ENCODE measurements at places on chromosomes 5 and 9.
A peak's percentile ranks its signal among the peaks of the same experiment; 100 is the strongest.

- no peak for DNase-seq
Observed at GRCh38 chr9:120781236-120781635, 12.0 kb downstream of the FBXW2 start.

DNA sequence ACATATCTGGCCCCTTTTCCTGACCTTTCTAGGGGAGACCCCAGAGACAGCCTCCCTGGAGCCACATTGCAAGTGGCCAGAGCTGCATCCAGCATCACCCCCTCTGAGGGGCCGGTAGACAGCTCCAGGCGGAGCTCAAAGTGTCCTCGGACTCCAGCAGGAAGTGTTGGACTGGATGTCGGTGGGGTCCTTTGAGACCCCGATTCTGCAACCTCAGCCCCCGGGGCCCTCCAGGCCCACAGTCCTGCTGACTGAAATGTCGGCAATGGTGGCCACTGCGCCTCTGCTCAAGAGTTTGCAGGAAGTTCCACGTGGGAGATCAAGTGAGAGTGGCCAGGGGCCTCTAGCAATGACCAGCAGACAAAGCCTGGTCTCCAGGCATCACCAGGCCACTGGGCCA lies 115.9 kb upstream of the FOXD4L5 start:
- no peak for DNase-seq

GRCh38 chr5:99033014-99033900 lies 104.5 kb upstream of the CHD1 start:
- DNase-seq, result peak; percentile 46

GRCh38 chr5:31884896-31885295 lies 246.0 kb downstream of the PDZD2 start:
- no peak for DNase-seq

DNA sequence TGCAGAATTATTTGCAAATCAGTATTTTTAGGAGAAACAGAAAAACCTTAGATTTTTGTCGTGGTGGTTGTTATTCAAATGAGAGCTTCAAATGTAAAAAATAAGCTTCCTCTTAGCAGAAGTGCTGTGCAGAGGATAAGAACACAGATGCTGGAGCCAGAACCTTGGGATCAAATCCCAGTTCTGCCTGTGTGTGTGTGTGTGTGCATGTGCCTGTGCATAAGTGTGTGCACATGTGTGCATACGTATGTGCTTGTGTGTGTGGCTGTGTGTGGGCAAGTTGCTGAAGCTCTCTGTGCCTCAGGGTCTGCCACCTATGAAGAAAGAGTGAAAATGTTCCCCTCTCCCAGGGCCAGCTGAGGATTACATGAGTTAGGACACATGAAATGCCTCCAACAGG lies 8.6 kb downstream of the DAP start:
- DNase-seq, result no peak

GRCh38 chr9:13122756-13123369 lies 156.6 kb downstream of the MPDZ start:
- no peak for DNase-seq

- no peak for DNase-seq
Observed at GRCh38 chr5:179278119-179278518, 67.1 kb downstream of the ADAMTS2 start.

GRCh38 chr5:89313044-89313443 lies 430.1 kb upstream of the MEF2C start:
- no peak for DNase-seq

DNA sequence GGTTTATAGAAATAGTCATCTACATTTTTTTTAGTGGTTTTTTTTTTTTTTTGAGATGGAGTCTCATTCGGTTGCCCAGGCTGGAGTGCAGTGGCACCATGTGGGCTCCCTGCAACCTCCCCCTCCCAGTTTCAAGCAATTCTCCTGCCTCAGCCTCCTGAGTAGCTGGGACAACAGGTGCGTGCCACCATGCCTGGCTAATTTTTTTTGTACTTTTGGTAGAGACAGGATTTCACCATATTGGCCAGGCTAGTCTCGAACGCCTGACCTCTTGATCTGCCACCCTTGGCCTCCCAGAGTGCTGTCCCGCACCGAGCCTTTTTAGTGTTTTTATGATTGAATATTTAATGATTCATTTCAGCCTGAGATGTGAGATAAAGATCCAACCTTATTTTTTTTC lies 27.3 kb downstream of the ANKRD33B start:
- DNase-seq, result no peak

GRCh38 chr5:137300411-137301240 lies 198.5 kb downstream of the SPOCK1 start:
- DNase-seq, result no peak

- peak; percentile 74 for DNase-seq
Observed at GRCh38 chr9:127869310-127870152, 7.9 kb downstream of the AK1 start.

DNA sequence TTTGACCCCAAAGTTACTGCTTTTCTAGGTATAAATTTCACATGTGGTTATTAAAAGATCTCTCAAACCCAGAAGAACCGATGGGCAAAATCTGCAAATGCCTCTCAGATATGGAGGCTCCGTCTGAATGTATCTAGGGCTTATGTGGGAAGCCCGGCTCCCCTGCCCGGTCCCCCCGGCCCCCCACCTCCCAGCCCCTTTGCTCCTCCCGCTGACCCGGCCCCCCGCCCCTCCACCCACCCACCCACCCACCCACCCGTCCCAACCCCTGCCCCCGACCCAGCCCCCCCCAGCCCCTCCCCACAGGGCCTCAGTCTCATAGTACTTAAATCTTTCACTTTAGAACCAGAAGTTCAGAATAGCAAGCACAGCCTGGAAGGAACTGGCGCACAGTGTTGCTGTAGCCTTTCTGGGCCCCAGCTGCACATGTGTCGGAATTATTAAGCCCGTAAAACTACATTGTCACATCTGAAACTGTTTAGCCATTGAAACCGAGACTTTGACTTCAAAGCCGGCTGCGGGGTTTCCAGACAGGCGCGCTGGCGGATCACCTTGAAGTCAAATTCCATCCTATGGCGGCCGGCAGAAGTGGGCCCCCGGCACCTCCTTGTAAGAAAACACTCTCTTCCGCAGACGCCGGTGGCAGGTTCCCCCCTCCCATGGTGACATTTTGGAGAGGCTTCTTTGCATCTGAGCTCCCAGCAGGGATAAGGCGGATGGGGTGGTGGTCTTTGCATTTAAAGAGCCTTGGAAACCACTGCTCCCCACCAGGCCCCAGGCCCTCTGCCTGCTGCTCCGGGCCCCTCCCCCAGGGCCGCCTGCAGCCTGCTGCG lies 12.8 kb downstream of the NKD2 start:
- DNase-seq, result no peak

DNA sequence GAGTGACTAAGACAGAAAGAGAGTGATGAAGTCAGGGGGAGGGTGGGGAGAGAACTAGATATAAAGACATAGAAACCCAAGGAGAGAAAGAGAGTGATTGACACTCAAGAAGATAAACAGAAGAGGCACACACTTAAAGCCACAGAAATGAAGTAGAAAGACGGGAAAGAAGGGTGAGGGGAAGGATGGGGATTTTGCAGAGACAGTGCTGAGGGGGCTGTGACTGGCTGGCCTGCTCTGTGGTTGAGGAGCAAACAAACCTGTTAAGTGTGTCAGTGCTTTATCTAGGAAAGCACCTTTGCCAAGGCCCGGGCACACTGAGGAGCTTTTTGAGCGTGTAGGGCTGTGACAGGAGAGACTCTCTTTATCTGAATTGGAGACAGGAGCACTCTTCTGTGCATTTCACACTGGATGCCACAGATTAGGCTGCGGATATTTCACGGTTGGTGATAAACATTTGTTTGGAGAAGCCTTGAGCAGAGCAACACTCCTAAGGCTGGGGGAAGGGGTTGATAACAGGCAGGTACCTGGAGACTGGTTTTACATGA lies 109.1 kb downstream of the DOCK2 start:
- no peak for DNase-seq

DNA sequence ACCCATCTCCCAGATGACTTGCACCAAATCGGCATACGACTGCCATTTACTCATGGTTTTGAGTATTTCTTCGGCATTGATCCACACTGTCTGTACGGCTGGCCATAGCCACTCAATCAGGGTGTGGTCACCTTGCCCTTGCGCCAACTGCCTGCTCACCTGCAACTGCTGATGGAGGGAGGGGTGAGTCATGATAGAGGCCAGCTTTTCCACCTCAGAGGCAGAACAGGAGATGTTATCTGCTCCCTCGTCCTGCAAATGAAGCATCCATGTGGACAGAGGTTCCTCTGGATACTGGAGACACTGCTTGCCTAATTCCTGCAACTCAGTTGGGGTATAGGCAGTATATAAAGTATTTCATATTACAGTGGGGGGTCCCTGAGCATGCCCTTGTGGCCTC lies 85.6 kb upstream of the ATP10B start:
- no peak for DNase-seq

DNA sequence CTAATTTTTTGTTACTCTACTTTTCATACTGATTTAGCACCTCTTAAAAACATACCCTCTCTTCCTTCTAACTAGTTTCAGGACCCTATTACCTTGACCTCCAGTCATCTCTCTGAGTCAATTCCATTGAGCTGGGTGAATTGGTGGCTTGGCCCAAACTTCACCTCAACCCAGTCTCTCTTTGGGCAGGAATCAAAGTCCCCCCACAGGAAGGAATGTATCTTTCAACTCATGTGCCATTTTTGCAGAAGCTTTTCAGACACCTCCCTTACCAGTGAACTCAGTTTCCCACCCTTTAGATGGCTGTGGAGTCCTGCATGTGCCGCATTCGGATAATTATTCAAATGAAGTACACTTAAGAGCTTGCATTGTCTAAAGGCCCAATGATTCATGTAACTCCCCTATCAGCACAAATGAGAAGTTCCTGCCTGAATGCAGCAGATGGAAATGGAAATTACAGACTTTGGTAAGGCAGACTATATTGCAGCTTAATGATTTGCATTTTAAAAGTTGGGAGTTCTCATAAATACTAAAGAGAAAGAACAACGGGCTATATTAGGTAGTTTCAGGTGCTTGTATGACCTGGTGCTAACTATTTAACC lies 693.5 kb downstream of the PTPRD start:
- no peak for DNase-seq

DNA sequence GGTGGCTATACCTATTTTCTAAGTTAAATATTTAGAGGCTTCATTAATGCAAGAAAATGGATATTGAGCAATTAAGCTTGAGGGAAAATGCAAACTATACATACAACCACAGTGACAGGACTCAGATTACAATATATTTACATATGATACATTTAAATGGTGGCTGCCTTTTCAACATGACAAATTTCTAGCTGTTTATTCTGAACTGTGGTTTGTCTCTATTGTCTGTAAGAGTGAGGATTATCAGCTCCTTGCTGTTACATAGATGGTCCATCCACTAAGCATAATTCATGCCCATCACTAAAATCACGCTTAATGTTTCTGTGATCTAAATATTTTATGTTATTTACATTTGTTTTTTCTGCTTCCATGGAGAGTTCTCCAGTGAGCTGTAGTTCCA lies 81.1 kb upstream of the SGCD start:
- DNase-seq, result no peak

GRCh38 chr5:174446988-174447387 lies 277.4 kb upstream of the MSX2 start:
- DNase-seq, result no peak

DNA sequence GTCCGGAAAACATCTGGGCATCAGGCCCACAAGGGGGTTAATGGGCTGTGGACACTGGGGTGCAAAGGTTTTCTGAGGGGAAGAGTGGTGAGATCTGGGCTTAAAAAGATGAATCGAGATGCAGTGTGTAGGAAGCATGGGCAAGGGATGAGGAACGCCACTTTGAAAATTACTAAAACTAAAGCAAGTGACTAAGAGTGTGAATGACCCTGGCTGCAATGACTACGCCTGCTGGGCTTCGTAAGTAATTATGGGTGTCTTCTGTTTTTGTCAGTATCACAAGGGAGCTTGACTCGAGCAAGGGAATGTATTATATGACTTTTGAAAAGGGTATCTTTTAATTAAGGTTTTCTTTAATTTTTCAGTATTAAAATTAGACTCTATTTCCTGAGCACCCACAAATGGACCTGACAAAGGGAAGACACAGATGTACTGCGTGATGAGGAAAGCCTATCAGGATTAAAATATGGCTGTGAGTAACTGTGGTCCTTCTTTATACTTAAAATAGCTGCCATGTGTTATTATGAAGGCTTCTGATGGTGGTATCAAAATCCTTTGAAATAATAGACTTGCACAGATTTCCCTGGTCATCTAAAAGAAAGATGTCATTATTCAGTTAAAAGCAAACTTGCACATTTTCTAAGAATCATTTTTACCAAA lies 4.2 kb downstream of the CTXN3 start:
- no peak for DNase-seq

- no peak for DNase-seq
Observed at GRCh38 chr9:121748727-121749423, 97.4 kb downstream of the DAB2IP start.

DNA sequence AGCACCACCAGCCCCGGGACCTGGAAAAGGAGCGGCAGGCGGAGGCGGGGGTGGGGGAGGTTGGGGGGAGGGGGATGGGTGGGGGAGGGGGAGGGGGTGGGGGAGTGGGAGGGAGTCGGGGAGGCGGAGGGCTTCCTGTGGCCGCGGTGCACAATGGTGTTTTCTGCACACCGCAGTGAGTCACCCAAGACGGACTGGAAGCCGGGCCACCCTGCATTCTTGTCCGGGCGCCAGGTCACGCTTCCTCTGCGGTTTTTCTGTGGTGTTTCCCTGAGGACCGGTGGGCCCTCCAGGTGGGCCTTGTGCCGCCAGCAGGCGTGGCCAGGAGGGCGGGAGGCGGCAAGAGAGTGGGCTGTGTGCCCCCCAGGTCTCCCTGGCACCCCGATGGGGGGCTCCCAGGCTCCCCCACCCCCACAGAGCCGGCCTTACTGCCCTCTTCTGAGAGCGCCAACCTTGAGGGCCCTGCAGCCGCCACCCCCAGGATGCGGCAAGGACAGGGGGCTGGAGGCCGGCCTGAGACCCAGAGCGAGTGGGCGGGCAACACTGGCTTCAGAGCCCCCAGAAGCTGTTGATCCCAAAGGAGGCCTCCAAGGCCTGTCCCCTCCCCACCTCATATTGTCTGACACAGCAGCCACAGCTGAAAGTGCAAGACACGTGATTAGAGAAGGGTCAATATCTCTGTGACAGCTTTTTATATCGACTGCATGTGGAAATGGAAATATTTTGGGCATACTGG lies 11.1 kb downstream of the EXD3 start:
- DNase-seq, result peak; percentile 45

DNA sequence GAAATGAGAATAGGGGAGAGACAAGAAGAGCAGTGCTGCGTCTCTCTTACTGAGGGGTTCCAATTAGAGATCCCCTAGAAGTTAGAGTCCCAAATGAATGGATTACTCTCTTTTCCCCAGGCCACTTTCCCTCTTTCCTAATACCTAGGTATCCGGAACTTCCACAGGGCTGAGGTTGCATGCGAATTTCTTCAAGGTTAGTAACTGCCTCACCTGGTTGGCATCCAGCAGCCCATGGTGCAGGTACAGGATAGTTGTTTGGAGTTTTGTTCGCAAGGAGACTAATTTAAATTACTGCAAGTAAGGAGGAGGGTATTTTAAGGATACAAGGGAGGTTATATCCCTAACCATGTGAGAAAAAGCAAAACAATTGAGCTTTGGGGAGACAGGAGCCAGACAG lies 52.4 kb upstream of the JAK2 start:
- DNase-seq, result no peak

GRCh38 chr5:14552017-14552416 lies 29.6 kb upstream of the OTULINL start:
- no peak for DNase-seq
